ENCODE measurements at places on chromosomes 13 and 19.

DNA sequence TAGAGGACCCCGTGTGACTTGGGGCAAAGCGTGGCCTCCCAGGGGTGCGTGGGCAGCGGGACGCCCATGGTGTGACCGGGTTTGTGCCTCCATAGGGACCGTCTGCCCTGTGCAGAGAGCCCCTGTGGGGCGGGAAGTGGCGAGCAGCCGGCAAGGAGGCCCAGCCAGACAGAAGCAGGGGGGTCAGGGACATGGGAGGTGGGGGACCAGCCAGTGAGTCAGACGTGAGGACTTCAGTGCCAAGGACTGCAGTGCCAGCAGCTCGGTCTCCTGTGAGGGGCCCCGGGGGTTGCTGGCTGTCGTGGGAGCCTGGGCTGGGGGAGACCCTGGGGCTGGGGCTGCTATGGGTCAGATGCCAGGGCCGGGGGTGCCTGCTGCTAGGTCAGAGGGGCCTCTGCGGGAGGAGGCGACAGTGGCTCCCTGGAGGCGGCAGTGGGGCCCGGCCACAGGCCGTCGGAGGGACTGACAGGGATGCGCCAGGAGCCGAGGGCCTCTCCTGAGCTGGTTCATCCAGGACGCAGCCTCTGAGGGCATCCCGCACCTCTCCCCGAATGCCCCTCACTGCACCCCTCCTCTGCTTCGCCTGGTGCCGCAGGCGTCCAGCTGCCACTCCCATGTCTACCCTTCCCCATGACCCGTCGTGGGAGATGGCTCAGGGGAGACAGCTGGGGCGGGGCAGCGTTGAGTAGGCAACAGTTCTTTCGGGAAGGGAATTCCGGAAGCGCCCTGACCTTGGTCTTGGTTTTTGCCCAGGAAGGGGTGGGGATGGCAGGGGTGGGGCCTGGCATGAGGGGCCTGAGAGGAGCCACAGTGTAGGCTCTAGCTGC is 80.0 kb downstream of the KDM4B start:
- peak overlapping the region; percentile 2 for H3K27ac ChIP-seq
- peaks cover 13% of the 10 kb centered on the region for H3K36me3 ChIP-seq
- peaks cover 20% of the 10 kb centered on the region for H3K4me1 ChIP-seq
- H3K27me3 ChIP-seq, result no peaks in the 10 kb centered on the region
- DNase-seq, result no peak

DNA sequence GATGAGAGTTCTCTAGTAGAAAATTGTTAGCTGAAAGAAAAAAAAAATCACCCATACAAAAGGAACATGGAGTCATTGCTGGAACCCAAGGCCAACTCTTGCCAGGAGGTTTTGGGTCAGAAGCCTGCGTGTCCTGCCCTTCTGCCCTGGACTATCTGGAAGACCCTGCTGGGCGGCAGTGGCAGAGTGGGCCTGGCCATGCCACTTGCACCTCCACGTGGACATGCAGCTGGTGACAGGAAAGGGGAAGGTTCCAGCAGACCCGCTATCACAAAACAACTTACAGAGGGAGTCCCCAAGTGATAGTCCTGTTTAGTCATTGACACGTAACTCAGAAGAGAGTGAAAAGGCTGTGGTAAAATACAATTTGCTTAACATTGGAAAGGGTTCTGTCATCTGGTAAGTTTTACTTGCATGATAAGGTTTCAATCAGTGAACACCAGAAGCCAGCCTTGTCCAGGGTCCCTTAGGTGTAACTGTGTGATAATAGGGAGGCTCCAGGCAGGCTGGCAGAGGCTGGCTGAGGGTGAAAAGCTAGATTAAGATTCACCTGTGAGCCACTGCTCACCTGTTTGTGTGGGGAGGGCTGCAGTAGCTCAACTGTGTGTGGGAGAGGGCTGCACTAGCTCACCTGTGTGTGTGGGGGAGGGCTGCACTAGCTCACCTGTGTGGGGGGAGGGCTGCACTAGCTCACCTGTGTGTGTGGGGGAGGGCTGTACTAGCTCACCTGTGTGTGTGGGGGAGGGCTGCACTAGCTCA is 47.8 kb downstream of the COL4A2 start:
- H3K4me3 ChIP-seq, result no peak overlapping the region
- H3K4me1 ChIP-seq, result peaks cover 3% of the 10 kb centered on the region
- peaks cover 5% of the 10 kb centered on the region for H3K36me3 ChIP-seq
- no peaks in the 10 kb centered on the region for H3K27me3 ChIP-seq

GRCh38 chr13:23963184-23963931 is 66.1 kb upstream of the C1QTNF9B start:
- DNase-seq, result no peak
- H3K36me3 ChIP-seq, result no peaks in the 10 kb centered on the region
- H3K27ac ChIP-seq, result no peak overlapping the region
- H3K4me3 ChIP-seq, result no peak overlapping the region
- peaks cover 2% of the 10 kb centered on the region for H3K4me1 ChIP-seq

- no peak for DNase-seq
- no peak overlapping the region for H3K4me3 ChIP-seq
- H3K27me3 ChIP-seq, result no peaks in the 10 kb centered on the region
- H3K4me1 ChIP-seq, result no peaks in the 10 kb centered on the region
These were observed 238.0 kb downstream of the GGACT start for GRCh38 chr13:100350601-100351000.

- DNase-seq, result no peak
- no peaks in the 10 kb centered on the region for H3K27me3 ChIP-seq
- H3K4me1 ChIP-seq, result no peaks in the 10 kb centered on the region
- no peak overlapping the region for H3K27ac ChIP-seq
- no peaks in the 10 kb centered on the region for H3K36me3 ChIP-seq
These were observed 22.8 kb upstream of the CEBPG start for GRCh38 chr19:33350538-33351309.

GRCh38 chr13:74092711-74093110 is 41.5 kb downstream of the KLF12 start:
- no peaks in the 10 kb centered on the region for H3K27me3 ChIP-seq
- DNase-seq, result no peak
- H3K4me3 ChIP-seq, result no peak overlapping the region
- H3K4me1 ChIP-seq, result no peaks in the 10 kb centered on the region
- peaks cover 3% of the 10 kb centered on the region for H3K36me3 ChIP-seq

GRCh38 chr19:33064792-33065550 is at the start of gene RHPN2:
Gene RHPN2 (minus strand): TSS chr19:33064888. CDS start chr19:33064852, 36 bp downstream.
- DNase-seq, result peak; percentile 69
- no peaks in the 10 kb centered on the region for H3K36me3 ChIP-seq
- peak within 1 kb of the TSS; percentile 75 for H3K4me3 ChIP-seq
- H3K4me1 ChIP-seq, result peaks cover 2% of the 10 kb centered on the region
- no peak within 1 kb of the TSS for H3K27ac ChIP-seq

GRCh38 chr13:73304442-73304841 is 245.6 kb downstream of the KLF5 start:
- H3K4me3 ChIP-seq, result no peak overlapping the region
- no peaks in the 10 kb centered on the region for H3K4me1 ChIP-seq
- no peaks in the 10 kb centered on the region for H3K27me3 ChIP-seq
- DNase-seq, result no peak
- H3K27ac ChIP-seq, result no peak overlapping the region

DNA sequence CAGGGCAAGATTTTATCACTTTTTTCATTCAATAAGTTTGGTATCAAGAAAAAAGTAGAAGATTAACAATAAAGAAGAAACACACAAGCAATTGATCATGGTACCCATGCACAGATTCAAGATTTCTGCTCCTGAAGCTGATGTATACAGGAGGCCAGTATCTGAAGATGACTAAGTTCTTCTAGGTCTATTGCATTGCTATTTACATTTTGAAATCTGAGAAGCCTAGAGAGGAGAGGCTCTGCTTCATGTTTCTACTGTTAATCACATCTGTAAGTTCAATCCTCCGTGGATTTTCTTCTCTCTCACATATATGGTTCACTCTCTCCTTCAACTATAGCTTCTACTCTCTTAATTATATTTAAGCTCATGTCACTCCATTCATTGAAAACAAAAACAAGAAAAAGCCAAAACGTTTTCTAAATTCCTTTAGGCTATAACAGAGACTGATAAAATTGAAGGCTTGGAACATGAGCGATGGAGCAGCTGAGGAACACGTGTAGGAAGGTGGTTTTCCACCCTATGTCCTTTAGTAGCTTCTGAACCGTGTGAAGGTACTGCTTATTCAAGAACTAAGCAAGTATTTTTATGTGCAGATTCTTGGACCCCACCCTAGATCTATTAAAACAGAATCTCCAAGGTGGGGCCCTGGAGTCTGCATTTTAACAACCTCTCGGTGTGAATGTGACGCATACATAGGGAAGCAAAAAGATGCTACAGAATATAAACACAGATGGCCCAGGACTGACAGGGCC is 198.2 kb downstream of the EFNB2 start:
- no peak for DNase-seq
- no peak overlapping the region for H3K4me3 ChIP-seq
- H3K4me1 ChIP-seq, result no peaks in the 10 kb centered on the region
- no peaks in the 10 kb centered on the region for H3K27me3 ChIP-seq
- H3K36me3 ChIP-seq, result no peaks in the 10 kb centered on the region
- no peak overlapping the region for H3K27ac ChIP-seq
